ENCODE measurements at places on chromosomes 11 and 22.

GRCh38 chr11:91596111-91596510 lies 628.5 kb upstream of the FAT3 start:
- DNase-seq: no peak

GRCh38 chr11:134578807-134579723 lies 167.0 kb upstream of the B3GAT1 start:
- DNase-seq: no peak

GRCh38 chr11:22392561-22392960 lies 54.4 kb downstream of the SLC17A6 start:
- DNase-seq: no peak

DNA sequence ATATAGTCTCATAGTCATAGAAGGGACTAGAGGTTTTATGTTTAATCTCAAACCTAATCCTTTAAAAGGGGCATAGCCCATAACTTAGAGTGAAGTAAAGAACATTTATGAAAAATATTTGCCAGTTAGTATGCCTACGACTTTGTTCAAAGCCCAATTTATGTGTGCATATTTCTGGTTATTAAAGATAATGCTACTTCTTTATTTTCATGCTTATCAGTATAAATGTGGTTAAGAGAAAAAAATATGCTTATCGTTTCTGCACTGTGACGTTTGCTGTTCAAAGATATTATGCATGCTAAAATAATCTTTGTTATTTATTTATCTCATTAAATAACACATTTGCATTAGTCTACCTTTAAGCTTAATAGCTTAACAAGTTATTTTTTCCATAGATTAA lies 343.9 kb downstream of the DYNC2H1 start:
- no peak for DNase-seq

GRCh38 chr11:86818462-86819192 lies 18.3 kb downstream of the PRSS23 start:
- DNase-seq: no peak

GRCh38 chr11:110069158-110069737 lies 23.9 kb upstream of the ZC3H12C start:
- DNase-seq: no peak

DNA sequence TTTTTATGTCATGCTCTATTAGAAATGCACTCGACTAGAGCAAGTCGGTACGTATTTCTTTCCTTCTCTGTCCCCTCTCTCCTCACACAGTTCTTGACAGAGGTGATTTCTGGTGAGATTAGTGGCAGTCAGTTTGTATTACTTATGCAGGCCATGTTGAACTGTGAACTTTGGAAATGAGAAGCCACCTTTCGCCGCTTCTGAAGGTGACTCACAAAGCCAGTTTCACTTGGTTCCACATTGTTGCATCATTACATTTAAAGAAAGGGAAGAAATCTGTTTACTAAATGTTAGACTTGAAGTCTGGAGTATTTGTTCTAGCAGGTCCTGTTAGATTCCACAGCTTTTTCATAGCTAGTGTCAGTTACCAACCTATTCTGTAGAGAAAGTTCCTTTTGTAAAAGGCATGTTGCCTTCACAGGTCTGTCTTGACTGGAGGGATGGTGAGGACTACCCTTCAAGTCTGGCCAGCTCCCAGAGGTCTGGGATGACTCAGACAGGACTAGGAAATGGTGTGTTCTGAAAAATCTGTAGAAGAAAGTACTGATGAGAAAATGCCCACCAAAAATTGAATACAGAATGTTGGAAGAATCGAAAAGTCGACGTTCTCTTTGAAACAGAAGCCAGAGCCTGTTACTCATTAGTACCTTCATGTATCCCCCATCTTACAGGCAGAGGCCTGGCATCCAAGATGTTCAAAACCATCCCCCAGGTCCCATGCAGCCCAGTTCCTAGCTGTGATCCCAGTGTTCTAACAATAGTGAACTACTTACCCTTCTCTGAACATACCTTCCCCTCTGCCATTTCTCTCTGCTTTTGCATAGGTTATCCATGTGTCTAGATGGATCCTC lies 181.4 kb downstream of the DBX1 start:
- DNase-seq: no peak

DNA sequence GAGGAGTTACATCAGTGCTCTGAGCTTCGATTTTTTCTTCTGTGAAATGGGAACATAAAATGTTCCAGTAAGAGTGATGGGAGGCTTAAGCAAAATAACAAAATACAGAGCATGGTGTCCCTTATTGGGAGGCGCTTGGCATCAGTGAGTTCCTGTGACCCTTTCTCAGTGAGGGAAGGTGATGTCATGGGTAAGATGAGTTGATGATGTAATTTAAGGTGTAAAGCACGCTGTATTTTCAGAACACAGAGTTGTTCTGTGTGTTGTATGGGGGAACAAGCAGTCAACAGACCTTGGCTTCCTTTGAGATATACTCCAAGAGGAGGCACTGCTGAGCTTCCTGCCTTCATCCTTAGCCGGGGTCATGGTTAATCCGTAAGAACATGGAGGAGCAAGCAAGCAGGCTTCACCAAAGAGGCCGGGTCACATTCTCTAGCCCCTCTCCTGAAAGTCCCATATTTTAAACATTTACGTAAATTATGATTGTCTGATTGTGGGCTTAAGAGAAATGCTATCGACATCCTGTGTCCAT lies 266.7 kb downstream of the LARGE1 start:
- no peak for DNase-seq

- no peak for DNase-seq
These were observed 56.0 kb downstream of the ADM start for GRCh38 chr11:10360835-10361234.

GRCh38 chr22:44389181-44389580 lies 76.4 kb upstream of the SHISAL1 start:
- no peak for DNase-seq

GRCh38 chr11:65418431-65418680 lies 4.2 kb upstream of the NEAT1 start:
- DNase-seq: no peak

DNA sequence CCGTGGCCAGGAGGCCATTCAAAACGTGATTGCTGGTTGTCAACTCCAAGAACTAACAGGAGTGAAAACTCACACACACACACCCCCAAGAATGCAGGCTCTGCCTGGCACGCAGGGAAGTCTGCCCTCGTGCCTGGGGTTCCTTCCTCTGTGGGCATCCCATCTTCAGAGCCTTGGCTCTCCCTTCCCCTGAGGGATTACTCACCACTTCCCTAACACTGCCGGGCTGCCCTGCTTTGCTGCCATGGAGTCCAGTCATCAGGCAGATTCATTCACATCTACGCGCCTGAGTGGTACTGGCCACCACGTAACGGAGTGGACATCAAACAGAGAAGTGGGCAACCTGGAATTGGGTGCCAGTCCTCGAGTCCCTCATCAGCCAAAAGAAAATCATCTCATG lies 120.7 kb upstream of the TMEM45B start:
- DNase-seq: no peak

DNA sequence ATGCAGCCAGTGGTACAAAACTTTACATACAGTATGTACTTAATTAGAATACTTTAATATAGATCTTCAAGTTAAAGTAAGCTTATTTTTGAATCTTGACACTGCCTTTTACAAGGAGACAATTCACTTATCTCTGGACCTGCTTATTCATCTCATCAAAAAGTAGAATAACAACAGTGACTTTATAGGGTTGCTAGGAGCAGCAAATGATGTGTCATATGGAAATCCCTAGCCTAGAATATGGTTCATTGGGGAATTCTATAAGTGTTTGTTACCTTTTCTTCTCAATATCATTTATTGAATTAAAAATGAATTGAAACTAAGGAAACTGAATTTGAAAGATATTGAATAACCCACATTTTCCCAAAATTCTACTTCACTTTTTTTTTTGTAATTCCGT lies 45.0 kb upstream of the FIBIN start:
- DNase-seq: no peak

DNA sequence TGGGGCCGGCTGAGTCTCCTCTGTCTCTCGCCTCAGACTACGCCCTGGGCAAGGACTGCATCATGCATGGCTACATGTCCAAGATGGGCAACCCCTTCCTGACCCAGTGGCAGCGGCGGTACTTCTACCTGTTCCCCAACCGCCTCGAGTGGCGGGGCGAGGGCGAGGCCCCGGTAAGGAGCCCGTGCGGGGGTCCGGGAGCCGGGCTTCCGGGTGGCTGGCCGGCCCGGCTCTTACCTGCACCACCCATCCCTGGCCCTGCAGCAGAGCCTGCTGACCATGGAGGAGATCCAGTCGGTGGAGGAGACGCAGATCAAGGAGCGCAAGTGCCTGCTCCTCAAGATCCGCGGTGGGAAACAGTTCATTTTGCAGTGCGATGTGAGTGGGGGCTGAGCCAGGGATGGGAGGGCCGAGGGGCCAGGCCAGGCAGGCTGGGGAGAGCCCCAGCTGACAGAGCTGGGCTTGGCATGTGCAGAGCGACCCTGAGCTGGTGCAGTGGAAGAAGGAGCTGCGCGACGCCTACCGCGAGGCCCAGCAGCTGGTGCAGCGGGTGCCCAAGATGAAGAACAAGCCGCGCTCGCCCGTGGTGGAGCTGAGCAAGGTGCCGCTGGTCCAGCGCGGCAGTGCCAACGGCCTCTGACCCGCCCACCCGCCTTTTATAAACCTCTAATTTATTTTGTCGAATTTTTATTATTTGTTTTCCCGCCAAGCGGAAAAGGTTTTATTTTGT lies 4.1 kb upstream of the ANKRD13D start:
- no peak for DNase-seq

DNA sequence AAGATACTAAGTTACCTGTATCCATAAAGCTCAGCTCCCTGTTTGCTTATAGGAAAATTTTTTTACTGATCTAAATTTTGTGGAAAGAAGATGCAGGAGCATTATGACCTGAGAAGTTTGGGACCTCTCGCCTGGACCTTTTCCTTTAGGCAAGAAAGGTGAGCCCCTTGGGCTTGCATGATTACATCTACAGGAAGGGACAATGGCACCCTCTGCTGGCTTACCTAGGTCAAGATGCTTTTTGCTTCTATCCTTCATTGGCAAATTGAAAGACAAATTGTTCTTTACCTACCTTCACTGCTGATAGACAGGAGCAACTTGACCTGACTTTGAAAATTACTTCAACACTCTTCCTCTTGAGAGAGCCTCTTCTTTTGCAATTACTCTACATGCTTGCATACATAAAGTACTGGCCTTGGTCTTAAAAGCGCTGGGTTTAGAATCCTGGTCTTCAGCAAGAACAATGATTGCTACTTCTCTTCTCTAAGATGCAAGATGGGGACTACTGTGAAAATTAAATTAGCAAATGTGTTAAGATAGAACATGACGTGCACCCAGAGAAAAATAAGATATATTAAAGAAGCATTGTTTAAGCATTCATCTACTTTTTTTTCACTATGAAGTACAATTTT lies 147.2 kb downstream of the TRPC6 start:
- no peak for DNase-seq

DNA sequence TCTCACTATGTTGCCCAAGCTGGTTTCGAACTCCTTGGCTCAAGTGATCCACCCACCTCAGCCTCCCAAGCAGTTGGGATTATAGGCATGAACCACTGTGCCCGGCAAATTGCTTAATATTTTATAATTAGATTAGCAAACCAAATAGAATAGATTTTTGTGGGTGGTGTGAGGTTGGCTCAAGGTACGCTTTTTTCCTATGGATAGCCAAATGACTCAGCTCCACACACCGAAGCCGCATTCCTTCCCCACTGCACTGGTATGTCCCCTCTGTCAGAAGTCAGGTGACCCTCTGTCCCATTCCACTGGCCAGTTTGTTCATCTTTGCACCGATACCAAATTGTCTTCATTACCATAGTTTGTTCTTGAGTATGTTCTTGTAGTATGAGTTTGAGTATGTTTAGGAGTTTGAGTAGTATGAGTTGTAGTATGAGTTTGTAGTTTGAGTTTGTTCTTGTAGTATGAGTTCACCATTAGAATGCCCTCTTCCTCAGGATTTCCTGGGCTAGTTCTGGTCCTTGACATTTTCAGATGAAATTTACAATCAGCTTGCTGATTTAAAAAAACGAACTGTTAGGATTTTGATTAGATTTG lies 19.4 kb downstream of the SUSD2 start:
- no peak for DNase-seq

DNA sequence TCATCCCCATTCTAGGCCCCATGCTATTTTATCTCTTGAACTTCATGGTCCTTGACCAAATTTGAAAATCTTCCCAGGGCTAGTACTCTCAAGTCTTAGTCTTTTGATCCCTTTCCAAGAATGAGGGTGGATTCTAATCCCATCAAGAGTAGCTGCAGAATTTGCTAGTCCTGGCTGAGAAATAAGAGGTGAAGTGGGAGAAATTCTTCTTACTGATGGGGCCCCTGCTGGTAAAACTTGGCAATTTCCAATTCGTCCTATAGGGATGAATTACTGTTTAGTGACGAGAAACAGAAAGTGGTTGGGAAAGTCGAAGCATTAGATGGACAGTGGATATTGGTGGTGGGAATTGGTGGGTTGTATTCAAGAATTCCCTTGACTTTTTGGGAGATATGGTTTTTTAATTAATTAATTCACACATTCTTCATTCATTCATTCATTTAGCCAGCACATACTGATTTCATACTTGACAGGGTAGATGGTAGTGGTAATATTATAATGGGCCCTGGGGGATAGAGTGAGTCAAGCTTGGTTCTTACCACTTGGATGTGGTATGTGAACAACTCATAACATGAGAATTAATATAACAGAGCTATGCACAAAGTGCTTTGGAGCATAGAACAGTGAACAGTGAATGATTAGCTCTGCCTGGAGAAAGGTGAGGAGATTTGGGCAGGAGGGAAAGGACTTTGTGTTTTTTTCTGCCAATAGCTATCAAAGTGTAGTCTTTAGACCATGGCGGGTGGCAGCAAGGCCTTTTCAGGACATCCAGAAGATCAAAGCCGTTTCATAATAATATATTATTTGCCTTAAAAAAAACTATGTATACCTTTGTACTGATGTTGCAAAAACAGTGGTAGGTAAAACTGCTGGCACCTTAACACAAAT lies 103.8 kb downstream of the STIM1 start:
- no peak for DNase-seq

- no peak for DNase-seq
These were observed 37.1 kb downstream of the NECTIN1 start for GRCh38 chr11:119691701-119692539.

- no peak for DNase-seq
These were observed 22.1 kb downstream of the LMO2 start for GRCh38 chr11:33869481-33870422.

DNA sequence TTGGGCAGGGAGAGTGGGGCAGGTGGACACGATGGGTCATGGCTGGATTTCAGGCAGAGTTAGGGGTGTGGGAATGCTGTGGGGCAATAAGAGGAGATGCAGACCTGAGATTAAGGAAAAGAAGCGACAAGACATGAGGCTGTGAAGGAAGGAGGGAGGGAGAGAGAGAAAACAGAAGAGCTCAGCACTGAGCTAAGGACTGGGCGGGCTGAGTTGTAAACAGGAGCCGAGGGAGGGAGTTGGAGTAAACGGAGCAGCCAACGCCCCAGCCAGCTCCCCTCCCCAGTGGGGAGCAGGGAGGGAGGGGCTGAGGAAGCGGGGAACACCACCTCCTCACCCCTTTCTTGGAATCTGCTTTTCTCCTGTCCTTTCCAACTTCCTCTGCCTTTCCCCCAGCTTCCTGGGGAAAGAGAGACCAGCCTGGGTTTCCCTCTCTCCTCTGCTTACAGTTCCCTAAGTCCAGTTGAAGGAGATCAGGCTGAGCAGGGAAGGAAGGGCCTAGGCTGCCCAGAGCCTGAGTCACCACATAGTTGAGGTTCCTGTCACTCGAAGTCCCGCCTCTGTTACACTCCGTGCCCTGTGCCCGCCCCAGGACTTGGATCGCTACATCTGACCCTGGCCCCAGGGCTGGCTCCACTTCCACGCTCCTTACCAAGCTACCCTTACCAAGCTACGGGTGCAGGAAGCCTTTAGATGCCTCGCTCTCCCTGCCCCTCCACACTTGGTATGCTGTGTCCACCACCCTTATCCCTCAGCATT lies 6.7 kb upstream of the AHNAK start:
- no peak for DNase-seq

Data from nucleus accumbens (tissue), 56 donors.